Foreskin keratinocyte (primary cell): ENCODE measurements at places on chromosomes 12 and 14.

DNA sequence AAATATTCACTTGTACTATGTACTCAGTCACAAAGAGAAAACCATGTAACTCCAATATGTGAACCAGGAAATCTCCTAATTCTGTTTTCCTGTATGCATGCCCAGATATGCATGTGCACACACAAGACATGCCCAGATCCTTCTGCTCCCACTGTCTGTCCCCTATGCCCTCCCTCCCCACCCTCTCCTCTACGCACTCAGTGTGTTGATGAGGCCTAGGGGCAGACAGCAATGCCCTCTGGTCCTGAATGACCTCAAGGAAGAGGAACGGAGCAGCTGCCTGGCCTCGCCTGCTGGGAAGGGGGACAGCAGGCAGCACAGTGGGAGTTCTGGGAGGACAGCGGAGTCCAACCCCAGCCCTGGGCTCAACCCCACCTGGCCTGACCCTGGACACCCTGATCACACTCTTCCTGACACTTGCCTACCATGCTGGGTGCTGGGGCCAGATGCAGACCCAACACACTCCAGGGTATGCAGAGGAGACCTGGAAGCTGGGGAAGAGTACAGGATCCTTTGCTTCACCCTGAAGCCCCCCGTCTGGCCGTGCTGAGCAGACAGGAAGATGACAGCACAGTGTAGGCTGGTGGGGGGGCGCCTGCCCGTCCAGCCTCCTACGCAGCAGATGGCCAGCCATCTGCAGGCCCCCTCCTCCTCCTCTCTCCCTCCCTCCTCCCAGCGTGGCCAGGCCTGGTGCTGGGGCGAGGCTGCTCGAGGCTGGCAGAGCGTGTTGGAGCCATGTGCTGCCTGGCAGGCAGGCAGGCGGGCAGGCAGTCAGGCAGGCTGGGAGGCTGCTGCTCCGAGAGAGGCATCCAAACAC is 106.6 kb upstream of the NCOR2 start:
- no peak for DNase-seq

DNA sequence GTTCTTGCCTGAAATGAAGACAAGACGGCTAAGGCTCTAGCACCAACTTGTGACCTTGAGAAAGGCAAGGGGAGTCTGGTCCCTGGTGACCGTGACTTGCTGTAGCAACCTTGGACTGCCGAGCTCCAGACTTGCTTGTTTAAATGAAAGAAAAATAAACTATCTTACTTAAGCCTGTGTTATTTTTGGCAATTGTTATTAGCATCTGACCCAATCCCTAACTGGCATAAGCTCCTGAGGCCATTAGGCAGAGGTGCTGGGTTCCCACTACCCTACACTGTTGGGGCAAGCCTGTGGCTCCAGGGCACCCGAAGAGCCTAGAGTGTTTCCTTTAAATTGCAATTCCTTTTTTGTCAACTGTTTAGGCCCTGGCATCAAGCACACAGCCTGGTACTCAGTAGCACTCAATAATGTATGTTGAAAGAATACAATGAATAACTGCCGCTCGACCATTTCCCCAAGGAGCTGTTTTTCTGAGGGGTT is 106.9 kb upstream of the HIF1A start:
- DNase-seq = no peak

GRCh38 chr14:100836941-100837804 is 11.3 kb downstream of the MEG3 start:
- no peak for DNase-seq

GRCh38 chr12:68272732-68273131 is 19.3 kb upstream of the IL22 start:
- DNase-seq = no peak

DNA sequence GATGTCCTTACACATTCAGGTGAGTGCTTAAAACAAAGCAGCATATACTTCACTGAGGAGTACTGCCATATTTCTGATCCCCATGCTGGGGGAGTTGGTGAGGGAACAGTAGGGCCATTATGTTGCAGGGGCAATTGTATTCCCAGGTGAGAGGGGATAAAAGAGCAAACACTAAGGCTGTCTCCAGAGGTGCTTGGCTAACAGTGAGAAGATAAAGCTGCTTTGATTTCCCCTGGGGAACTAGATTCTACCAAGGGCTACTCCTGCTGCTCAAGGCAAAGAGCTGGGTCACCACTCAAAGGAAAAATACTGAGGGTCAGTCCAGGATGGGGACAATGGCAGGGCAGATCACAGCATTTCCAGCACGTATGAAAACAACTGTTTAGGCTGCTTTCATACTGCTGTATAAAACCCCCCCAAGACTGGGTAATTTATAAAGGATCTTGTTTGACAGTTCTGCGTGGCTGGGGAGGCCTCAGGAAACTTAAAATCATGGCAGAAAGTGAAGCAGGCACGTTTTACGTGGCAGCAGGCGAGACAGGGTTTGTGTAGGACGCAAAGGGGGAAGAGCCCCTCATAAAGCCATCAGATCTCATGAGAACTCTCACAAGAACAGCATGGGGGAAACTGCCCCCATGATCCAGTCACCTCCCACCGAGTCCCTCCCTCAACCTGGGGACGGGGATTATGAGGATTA is 47.8 kb upstream of the OR5AU1 start:
- no peak for DNase-seq

- no peak for DNase-seq
These were observed 582 bp downstream of the LRRIQ1 start for GRCh38 chr12:85036733-85037132.
